Stimulated activated CD8-positive, alpha-beta memory T cell treated with anti-CD3 and anti-CD28 coated beads, Interleukin-15, amount 100 ng/mL, for 1 hour (primary cell): ENCODE measurements at places on chromosomes 13 and 19.

DNA sequence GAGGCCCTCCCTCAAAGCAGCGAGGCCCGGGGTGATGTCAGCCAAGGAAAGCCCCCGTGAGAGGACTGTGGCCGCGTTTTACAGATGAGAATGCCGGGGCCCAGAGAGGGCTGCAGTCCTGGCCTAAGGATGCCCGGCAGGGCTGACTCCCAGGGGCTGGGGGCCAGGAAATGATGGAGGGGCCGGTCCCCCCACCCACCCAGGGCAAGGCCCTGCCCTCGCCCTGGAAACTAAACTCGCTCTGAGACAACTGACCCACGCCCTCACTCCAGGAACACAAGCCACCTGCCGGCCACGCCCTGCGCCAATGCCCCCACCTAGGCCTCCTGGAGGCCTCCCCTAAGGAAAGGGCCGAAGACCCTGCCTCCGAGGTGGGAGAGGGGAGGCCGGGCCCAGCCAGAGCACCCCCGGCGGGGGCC lies 7.2 kb downstream of the ZBTB7A start:
- DNase-seq = no peak

DNA sequence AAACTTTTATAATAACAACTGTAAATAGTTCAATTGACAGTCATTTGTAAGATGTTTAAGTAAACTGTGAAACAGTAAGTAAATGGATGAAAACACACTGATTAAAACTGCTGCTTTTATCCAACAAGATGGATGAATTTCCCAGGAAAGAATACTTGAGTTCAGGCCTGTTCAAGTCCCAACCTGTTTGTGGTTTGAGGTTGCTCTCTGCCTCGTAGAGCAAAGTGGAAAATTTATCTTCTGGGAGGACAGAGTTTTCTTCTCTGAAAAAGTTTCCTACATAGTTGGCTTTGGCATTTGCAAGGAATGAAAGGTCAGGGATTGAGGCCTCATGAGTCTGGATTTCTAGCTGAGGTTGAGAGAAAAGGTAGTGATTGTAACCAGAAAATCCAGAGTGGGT lies 15.2 kb upstream of the ZNF543 start:
- DNase-seq = no peak

DNA sequence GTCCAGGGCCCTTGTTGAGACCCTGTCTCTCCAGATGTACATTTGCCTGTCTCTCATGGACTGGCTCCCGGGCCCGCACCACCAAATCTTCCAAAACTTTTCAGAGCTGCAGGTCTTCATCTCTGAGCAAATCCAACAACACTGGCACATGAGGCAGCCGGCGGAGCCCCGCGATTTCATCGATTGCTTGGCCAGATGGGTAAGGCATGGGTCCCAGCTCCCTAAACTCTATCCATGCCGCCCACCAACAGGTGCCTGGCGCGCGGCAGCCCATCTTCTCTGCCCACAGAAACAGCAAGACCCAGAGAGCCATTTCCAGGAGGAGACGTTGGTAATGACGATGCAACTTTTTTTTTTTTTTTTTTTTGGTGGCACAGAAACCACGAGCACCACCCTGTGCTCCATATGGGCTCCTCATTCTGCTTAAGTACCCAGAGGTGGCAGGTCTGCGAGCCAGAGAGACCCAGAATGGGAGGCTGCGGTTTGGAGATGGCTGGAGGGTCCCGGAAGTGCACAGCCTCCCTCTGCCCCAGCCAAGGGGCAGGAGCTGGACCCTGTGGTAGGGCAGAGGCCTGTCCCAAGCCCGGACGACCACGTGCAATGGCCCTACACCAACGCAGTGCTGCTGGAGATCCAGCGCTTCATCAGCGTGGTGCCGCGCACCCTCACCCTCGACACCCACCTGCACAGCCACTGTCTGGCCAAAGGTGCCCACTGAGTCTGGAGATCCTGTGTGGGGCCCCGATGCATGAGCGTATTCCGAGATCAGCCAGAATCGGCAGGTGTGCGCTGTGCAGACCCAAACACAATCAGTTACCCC lies 22.6 kb downstream of the CYP2F1 start:
- DNase-seq = no peak

- DNase-seq = no peak
Observed at GRCh38 chr13:39641645-39642044, 13.8 kb upstream of the COG6 start.

DNA sequence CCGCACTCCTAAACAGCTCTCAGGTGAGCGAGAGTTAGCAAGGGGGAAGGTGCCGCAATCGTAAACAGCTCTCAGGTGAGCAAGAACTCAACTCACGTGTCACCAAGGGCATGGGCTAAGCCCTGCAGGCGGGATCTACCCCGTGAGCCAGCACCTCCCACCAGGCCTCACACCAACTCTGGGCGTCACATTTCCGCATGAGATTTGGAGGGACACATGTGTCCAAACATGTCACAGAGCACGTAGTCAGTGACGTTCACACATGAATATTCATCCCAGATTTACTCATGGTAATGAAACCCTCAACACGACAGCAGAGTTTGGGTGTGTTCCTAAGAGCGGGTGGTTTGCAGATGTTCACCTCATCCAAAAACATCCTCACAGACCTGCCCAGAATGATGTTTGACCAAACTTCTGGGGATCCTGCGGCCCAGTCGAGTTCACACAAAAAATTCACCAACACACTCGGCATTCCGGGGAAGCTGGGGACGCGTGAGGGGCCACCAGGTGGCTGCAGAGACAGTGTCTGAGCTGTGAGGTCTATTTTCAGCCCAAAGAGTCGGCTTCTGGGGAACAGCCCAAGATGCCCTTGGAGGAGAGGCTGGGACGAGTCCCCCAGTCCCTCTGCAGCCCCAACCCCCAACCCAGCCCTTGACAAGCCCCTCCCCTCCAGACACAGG lies 19.6 kb downstream of the C2CD4C start:
- DNase-seq = no peak

GRCh38 chr19:41882568-41883462 lies at the start of gene ARHGEF1:
ARHGEF1 (plus strand) TSS chr19:41883184; CDS start chr19:41888083, 4,899 bp downstream.
- DNase-seq = no peak

- no peak for DNase-seq
Observed at GRCh38 chr19:33398361-33399060, 25.0 kb downstream of the CEBPG start.

DNA sequence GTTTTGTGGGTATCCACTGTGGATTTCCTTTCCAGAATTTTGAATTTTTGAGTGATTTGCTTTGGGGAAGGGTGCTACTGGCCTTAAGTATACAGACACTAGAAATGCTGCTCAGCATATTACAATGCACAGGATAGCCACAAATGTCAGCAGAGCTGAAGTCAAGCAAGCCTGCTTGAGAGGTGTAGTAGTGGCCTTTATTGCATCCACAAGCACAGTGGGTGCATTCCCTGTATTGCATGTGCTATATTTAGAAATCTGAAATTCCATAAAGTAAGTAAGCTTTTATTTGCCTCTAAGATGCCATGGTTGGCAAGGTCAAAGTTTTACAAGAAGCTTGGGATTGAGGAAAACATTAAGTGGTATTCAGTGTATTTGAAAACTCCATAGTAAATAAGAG lies 79.5 kb upstream of the ZNF91 start:
- no peak for DNase-seq

DNA sequence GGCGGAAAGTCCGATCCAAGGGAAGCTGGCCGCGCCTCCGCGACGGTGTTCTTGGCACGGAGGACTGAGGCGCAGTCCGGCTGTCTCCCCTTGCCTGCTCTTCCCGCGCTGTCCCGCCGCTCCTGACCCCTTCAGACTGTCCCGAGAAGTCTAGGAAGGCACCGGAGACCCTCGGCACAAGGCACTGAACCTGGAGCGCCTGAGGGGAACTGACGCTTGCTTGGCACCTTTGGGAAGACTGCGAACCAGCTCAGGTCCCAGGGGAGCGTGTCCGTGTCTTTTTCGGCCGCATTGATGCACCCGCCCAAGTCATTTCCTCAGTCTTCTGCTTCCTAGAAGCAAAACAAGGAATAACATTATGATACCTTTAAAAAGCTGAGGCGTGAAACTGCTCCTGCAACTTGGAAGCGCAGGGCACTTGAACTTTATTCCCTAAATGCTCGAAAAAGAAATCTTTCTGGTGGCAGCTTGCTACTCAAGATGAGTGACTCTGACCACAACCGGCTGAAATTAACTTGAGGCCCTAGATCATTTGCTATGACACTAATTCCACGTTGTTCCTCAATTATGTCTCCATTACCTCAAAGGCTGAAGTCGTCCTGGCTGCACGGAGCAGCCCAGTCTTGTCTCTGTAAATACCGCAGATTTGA lies 735 bp upstream of the FLT1 start:
- DNase-seq = no peak

- DNase-seq = no peak
Observed at GRCh38 chr13:112143046-112143752, 76.2 kb downstream of the SOX1 start.

DNA sequence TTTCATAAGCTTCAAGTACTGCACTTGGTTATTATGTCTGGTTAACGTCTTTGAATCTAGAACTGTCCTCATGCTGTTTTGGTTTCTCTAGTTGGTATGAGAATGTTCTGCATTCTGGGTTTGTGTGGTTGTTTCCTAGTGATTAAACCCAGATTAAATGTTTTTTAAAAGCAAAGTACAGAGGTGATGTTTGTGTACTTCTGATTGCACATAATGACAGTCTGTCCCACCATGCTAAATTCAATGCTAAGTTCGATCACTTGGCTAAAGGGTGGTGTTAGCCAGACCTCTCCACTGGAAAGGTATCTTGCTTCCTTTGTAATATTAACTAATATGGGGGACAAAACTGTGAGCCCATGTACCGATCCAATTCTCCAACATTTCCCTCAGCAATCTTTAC lies 14.6 kb downstream of the N4BP2L1 start:
- DNase-seq = no peak

DNA sequence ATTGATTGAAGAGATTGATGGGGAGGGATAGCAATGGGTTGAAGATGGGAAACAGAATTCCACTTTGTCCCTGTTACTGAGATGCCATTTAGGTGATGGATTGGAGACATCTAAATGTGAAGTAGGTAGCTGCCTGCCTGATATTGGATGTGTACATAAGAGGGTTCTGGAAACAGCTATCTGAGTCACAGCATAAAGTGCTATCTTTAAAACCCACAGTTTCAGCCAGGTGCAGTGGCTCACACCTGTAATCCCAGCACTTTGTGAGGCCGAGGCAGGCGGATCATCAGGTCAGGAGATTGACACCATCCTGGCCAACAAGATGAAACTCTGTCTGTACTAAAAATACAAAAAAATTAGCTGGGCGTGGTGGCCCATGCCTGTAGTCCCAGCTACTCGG lies 72.6 kb downstream of the DNAJC3 start:
- DNase-seq = no peak

GRCh38 chr19:45556835-45557234 lies 27.8 kb downstream of the OPA3 start:
- no peak for DNase-seq

- no peak for DNase-seq
Observed at GRCh38 chr19:34104096-34104495, 68.2 kb upstream of the LSM14A start.

DNA sequence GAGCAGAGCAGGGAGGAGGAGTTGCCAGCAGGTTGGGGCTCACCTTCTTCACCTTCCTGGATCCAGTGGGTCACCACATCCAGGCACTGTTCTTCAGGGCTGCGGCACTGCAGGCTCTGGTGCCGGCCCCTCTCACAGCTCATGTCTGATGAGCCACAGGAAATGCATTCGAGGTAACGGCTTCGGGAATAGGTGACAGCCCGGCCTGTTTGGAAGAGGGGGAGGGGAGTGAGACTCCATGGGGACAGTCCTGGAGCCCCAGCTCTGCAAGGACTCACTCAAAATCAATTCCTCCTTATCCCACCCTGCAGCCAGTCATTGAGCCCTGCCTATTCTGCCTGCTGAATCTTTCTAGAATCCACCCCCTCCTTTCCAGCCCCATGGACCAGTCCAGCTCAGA lies 13.5 kb downstream of the PLAUR start:
- no peak for DNase-seq

GRCh38 chr19:23075031-23075733 lies 41.6 kb upstream of the ZNF730 start:
- DNase-seq = no peak

DNA sequence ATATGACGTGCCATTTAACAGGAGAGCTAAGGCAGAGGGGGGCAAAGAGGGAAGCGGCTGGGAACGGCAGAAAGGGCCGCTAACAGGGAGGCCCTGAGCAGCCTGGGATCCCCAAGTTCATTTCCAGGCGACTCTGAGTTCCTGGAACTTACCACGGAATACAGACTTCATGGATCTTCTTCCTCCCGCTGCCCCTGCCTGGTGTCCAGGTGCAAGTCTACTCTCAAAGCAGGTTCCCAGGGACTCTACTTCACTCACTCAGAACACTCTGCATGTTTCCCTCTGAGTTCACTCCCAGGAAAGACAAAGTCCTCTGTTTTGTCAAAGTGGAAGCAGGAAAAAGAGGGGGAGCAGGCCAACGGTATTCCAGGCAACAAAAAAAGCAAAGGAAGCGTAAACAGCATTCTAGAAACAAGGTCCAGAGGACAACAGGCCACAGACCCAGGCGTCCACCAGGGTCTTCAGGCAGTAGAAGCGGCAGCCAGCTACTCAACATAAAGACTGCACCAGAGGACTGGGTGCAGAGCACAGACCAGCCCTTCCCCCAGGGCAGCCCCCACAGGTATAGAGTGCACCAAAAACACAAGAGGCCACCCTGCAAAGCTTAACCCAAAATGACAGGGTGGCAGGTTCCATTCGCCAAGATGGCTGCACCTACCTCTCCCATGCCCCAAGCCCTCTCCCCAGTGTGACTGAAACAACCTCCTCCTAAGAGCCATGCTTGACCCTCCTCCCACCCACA lies 3.0 kb downstream of the MIER2 start:
- DNase-seq = no peak
